Fibroblast of the aortic adventitia (primary cell): ENCODE measurements at places on chromosomes 13 and 19. TPM values are rescaled to one million over a fixed set of nuclear protein-coding genes. Genes with fewer than 3 reads are reported as not detected.

TMEM238 gene
- total RNA-seq, result not detected in 2 replicates

INAFM1 gene
- total RNA-seq, result 1.6 and 2.3 TPM in 2 replicates

KIR3DL1 gene
- not detected in 2 replicates for total RNA-seq

DNAJB1 gene
- total RNA-seq, result 54.7 and 95.2 TPM in 2 replicates

C13orf46 gene
- 0.16 and 0.27 TPM in 2 replicates for total RNA-seq

CGB5 gene
- not detected in 2 replicates for total RNA-seq

PCCA gene
- 22.1 and 23.8 TPM in 2 replicates for total RNA-seq

PLK5 gene
- total RNA-seq, result not detected in 2 replicates

ALOX5AP gene
- total RNA-seq, result not detected in 2 replicates

ZNF835 gene
- total RNA-seq, result not detected in 2 replicates

TINCR gene
- 0.08 TPM in 1 of 2 replicates, not detected in the other for total RNA-seq

ZIM2 gene
- not detected in 2 replicates for total RNA-seq

ELL gene
- 6.5 and 10.9 TPM in 2 replicates for total RNA-seq
